ENCODE measurements at places on chromosomes 13 and 19. TPM values are rescaled to one million over a fixed set of nuclear protein-coding genes. Genes with fewer than 3 reads are reported as not detected.

GRCh38 chr19:7535998-7536695 is 630 bp downstream of the PNPLA6 start:
- no peak for DNase-seq

- no peak for DNase-seq
Measured at GRCh38 chr13:105961438-105961837, 574.0 kb downstream of the EFNB2 start.

DNA sequence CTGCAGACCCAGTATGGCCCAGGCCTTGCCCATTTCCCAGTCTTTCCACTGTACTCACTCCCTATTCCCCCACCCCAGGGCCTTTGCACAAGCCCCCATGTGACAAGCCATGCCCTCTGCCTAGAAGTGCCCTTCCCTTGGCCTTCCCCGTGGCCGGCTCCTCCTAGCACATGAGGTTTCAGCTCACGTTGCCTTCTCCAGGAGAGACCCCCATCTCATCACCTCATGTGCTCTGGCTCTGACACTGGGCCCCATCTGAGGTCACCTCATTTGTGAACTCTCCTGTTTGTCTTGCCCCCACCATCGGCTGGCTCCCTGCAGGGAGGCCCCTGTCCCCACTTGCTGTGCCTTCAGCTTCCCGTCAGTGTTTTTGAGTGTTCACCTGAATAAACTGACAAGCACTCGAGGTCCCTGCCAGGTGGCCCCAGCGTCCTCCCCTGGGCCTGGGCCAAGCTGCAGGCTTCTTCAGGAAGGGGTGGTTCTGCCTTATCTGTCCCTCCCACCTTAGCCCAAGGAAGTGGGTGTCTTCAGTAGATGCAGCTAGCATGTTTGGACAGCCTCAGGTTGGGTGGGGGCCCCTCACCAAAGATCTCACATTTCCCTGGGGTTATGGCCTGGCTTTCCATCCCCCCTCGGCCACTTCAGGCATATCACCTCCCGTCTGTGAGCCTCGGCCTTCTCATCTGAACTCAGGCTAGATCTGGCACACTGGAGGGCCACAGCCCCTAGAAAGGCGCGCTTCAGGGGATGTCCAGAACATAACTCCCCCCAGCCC is 3.8 kb upstream of the SLC25A42 start:
- DNase-seq = no peak

- no peak for DNase-seq
Measured at GRCh38 chr19:58498316-58499020, 13.3 kb downstream of the SLC27A5 start.

DNA sequence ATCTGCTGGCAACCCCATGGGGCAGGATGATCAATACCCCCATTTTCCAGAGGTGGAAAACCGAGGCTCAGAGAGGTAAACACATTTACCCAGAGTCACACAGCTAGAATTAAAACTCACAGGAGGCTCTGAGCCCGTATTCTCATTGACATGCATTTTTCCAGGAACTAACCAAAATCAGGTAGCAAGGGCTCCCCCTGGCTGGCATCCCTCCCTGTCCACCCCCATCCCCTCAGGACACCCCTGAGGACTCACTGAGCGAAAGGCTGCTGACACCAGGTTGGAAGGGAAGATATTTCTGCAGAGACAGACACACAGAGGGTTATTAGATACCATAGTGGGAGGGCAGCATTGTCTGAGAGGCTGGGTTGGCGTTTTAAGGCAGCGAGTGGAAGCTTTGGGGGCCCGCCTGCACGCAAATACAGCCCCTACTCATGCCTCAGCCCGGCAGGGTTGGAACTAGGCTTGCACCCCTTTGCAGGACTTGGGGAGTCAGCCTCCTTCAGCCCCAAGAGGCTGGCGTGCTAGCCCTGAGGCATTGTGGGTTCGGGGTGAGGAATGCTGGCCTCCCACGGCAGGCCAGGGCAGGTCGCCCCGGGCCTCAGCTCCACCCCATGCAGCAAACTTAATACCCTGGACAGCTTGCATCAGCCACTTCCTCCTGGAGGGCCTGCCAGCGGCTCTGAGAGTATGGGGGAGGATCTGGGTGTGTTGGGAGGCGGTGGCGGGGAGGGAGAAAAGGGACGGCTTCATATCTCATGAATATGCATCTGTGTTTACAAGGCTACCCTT is 3.9 kb downstream of the SLC1A5 start:
- peak; percentile 77 for DNase-seq

DNA sequence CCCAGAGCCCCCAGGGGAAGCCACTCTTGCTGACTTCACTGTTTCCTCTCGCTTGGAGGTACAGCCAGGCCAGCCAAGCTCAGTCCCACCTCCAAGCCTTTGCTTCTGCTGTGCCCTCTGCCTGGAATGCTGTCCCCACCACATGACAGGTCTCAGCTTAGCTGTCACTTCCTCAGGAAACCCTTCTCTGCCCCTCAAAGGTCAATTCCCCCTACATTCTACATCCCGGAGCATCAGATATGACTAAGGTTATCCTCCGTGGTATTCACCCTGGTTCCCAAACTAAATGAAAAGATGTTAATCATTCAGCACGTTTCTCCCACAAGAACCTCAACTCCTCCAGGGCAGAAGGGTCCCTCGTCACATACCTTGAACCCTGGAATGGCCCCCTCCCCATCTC is 53.5 kb downstream of the PTPRS start:
- DNase-seq = no peak

DNA sequence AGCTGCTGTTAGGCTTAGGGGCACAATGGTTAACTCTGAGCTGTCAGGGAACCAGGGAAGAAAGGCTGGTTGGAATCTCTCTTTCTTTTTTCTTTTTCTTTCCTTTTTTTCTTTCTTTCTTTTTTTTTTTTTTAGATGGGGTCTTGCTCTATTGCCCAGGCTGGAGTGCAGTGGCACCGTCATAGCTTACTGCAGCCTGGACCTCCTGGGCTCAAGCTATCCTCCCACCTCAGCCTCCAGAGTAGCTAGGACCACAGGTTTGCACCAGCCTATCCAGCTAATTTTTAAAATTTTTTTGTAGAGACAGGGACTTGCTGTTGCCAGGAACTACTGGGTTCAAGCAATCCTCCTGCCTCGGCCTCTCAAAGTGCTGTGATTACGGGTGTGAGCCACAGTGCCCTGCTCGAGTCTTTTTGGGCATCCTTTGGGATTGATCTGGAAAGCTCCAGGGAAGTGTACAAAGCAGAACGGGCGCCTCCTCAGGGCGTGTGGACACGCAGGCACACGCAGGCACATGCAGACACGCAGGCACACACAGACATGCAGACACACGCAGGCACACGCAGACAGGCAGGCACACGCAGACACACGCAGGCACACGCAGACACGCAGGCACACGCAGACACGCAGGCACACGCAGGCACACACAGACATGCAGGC is 99.2 kb downstream of the GADD45B start:
- DNase-seq = no peak

- no peak for DNase-seq
Measured at GRCh38 chr19:15466851-15467733, 2.7 kb upstream of the RASAL3 start.

- DNase-seq = no peak
Measured at GRCh38 chr13:89227356-89227755, 1556.2 kb downstream of the SLITRK5 start.

- DNase-seq = no peak
Measured at GRCh38 chr13:30017880-30018279, 167.5 kb upstream of the UBL3 start.

DNA sequence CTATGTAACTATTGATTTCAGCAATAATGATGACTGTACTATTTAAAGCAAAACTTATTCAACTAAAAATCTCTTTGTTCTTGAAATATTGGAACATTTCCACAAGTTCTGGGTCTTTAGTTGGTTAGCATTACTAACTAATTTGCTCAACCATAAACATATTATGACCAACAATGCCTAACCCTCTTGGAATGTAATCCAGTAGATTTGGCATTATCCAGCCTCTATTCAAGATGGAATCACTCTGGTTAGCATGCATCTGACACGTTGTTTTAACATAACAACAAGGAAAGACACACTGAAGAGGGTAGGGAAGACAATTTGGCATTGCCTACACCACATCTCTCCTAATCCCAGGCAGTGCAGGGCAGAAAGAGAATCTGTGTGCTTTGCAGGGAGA is 941.3 kb upstream of the PCDH20 start:
- DNase-seq = no peak

DNA sequence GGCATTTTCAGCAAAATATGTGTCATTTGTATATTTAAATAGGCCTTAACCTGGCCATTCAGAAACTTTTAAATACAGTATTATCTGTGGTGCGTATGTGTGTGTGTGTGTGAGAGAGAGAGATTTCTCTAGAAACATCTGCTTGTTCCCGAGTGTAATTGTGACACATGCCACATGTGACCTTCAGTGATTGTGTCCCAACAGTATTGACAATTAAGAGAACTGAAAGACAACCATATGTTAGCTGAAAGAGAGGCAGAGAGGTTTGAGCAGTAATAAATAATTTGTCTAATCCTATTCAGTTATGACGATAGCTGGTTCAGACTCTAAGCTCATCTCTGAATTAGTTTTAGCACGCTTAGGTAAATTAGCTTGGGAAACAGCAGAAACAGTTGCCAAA is 1503.1 kb downstream of the PCDH9 start:
- no peak for DNase-seq

DNA sequence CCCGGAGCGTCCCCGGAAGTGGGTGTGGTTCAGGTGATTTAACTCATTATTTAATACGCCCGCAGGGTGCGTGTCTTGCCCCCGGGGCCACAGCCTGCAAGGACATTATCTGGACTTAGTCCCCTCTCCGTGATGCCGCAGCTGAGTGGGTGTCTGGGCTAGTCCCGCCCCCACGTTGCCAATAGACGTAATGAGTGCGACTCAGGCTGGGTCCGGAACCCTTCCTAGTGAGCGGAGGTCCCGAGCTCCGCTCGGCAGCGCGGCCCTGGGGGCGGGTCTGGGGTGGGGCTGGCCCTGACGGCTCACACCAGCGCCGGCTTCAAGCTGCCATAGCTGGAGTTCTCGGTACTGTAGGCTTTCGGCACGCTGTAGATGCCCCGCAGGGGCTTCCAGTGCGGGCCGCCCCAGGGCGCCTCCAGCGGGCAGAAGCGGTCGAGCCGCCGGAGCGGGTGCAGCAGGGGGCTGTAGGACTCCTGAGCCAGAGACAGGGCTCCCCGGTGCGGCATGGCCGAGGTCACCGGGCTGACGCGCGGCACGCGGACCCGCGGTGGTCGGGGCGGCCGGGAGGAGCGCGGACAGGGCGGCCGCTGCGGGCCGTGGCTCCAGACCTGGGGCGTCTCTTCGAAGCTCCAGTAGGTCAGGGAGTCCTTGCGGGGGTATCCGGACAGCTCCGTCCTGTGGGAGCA is 918 bp upstream of the LHB start:
- DNase-seq = no peak

DNA sequence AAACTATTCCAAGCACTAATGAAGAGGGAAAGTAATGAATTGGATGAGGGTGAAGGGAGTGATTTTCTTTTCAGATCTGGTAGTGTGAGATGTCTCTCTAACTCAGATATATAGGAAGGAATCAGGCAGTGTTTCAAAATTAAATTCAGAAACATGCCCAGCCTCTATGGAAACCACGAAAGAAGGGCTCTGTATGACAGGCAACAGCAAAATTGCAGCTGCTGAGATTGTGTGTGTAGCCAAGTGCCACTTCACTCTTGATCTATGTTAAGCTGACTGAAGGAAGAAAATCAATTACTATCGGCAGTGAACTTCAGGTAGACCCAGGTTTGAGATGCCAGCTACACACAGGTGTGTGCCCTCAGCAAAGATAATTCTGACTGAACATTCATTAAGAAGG is 387.4 kb downstream of the PCDH9 start:
- DNase-seq = no peak

- no peak for DNase-seq
Measured at GRCh38 chr13:58843071-58843470, 1211.5 kb downstream of the PCDH17 start.

- DNase-seq = no peak
Measured at GRCh38 chr13:51767100-51767499, 36.9 kb downstream of the DHRS12 start.

GRCh38 chr19:44236384-44236783 is 23.3 kb upstream of the ZNF233 start:
- no peak for DNase-seq

- DNase-seq = no peak
Measured at GRCh38 chr13:24263632-24264031, 45.7 kb upstream of the C1QTNF9 start.

DNA sequence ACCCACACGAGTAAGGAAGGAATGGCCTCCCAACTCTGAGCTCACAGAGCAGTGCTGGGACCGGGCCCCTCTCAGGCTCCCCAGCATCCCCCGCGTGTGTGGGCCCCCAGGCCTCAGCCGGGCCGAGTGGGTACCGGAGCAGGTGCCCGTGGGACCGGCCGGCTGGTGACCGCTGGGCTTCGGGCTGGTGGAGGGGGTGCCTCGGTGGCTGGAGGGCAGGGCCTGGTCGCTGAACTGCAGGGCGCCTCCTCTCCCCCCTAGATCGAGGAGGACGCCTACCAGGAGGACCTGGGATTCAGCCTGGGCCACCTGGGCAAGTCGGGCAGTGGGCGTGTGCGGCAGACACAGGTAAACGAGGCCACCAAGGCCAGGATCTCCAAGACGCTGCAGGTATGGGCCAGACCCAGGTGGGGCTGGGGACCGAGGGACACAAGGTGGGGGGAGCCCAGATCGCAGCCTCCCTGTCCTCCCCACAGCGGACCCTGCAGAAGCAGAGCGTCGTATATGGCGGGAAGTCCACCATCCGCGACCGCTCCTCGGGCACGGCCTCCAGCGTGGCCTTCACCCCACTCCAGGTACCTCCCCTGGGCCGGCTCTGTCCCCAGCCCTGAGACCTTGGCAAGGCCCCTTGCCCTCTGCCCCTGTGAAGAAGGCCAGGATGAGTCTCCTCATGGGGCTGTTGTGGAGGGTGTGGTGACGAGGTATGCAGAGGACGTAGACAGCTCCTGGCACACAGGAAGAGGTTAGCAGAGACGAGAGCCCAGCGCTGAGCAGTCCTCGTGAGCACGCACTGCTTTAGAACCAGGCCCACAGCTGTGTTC is 8.6 kb upstream of the CNOT3 start:
- no peak for DNase-seq

Gene ZNF606
- 23.3 TPM for total RNA-seq

Gene CYP4F2
- total RNA-seq = 66.6 TPM

Gene ATP7B
- 54.9 TPM for total RNA-seq

Gene CALR3
- not detected for total RNA-seq

Gene LMTK3
- 21.0 TPM for total RNA-seq

Gene ZFR2
- total RNA-seq = 0.55 TPM

Gene CXCL17
- 2.1 TPM for total RNA-seq

Gene TRMT1
- 35.0 TPM for total RNA-seq

Gene ZNF430
- total RNA-seq = 11.1 TPM

Gene PSG7
- not detected for total RNA-seq

Gene S1PR5
- total RNA-seq = 0.20 TPM
